NCI-H460 (cell line): ENCODE measurements at places on chromosomes 5 and 9.

- DNase-seq = no peak
These were observed 376 bp downstream of the ANKRD18B start for GRCh38 chr9:33524306-33524947.

GRCh38 chr5:28880936-28881335 is 1842.5 kb upstream of the CDH9 start:
- no peak for DNase-seq

DNA sequence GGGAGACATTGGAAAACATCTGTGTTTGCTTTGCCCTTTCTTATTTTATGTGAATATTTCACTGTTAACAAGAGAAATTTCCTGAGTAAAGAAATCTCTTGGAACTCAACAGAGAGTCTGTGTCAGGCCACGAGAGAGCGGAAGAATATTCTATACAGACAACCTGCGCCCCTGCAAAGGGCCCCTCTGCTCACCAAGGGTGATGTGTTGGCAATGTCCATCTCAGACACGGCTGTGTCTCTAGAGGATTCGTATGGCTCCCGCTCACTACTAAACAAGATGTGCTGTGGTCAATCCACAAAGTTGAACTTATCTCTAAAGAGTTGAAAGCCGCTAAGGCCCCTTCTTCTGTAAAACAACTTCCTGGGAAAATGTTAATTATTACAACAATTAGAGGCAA is 241.0 kb upstream of the IRX1 start:
- no peak for DNase-seq

- DNase-seq = no peak
These were observed 4.1 kb downstream of the DNAJB5 start for GRCh38 chr9:34993502-34994259.

- no peak for DNase-seq
These were observed 160.7 kb downstream of the TMEM38B start for GRCh38 chr9:105854783-105855724.

GRCh38 chr5:20555034-20555433 is 567.0 kb upstream of the CDH18 start:
- no peak for DNase-seq

DNA sequence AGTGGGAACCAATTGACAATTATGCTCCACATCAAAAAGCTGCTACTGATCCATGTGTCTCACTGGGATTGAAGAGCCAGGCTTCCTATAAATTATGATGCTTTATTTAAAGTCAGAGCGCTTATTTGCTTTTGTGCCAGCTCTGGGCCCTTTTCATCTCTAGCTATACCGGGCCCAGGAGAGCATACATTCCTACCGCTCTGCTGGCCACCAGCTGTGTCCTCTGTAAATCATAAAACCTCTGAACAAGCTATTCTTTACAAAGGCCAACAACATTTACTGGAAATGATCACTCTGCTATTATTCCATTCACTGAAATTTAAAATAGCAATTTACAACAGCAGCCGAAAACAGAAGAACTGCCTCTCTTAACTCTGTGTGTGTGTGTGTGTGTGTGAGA is 86.6 kb downstream of the ZNF608 start:
- no peak for DNase-seq

DNA sequence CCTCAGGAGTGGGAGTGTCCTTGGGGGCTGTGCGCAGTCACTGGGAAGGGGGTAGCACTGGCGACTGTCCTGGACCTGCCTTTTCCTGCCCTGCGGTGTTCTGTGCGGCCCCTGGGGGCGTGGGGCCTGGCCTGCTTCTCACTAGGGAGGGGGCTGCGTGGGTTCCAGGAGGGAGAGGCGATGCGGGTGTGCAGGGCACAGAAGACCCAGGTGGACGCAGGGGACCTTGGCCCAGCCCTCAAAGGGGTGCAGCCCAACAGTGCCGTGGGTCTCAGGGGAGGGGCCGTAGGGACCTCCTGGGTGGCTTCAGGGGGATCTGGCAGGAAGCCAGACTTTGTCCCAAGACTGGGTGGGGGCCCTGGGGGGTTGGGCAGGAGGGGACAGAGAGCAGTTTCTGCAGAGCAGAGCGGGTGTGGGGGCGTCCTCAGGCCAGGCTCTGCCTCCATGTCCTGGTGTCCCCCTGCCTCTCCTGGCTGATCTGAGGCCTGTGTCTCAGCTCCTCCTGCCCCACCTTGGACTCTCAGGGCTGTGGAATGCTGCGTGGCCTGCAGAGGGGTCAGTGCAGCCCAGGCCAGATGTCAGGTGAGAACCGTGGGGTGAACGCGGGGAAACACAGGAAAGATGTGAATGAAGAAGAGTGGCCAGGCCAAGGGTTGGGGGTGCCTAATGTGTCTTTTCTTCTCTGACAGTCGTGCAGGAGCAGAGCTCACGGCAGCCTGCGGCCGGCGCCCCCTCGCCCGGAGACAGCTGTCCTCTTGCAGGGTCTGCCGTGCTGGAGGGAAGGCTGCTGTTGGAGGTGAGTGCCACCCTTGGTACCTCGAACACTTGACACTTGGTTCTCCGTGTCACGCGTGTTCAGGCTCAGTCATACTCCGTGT is 54.6 kb downstream of the AHRR start:
- no peak for DNase-seq

- no peak for DNase-seq
These were observed 10.3 kb upstream of the AK1 start for GRCh38 chr9:127887792-127888191.

DNA sequence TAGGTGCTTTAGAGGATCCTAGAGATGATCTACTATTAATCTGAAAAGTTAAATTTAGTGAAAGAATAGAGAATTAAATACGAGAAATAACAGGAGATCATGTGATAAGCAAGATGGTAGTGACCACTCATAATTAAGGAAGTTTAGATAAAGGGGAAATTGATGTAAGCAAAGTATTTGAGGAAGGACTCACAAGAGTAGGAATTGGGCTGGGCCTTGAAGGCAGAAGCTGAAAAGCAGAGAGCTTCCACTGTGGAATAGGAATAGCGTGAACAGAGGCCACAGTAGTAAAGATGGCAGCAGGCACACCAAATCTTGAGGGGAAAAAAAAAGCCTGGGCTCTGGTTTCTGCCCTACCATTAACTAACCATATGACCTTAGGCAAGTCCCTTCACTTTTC is 38.0 kb downstream of the KIF24 start:
- no peak for DNase-seq

GRCh38 chr5:44160369-44160768 is 228.9 kb downstream of the FGF10 start:
- DNase-seq = no peak

- no peak for DNase-seq
These were observed 247.1 kb upstream of the CCNG1 start for GRCh38 chr5:163190283-163190682.

DNA sequence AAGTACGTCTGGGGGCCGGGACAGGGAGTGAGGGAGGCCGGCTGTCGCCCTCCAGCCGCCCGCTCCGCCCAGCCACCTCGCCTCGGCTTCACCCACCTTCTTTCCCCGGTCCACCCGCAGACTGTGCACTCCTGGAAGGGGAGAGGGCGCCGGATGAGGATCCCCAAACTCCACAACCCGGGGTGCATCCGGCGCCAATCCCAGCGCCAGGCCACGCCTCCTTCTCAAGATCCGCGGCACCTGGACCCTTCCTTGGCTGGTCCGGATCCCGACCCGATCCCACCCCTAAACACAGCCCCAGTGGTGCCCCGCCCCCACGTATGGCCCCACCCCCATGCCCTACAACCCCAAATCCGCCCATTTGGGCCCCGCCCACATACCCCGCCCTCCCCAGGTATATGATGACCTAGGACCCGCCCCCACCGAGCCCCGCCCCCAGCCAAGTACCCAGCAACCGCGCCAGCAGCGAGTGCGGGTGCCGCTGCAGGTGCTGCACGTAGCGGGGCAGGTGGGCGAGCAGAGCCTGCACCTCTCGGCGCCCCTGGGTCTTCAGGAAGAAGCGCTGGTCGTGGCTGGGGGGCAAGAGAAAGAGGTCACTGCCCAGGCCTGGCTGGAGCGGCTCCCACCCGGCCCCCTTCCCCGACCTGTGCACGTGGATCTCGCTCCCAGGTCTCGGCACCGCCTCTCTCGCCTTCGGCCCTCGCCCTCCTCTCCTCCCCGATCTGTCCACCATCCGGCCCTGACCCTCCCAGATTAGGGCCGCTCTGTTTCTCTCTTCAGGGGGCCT is 3.2 kb downstream of the PIP5KL1 start:
- no peak for DNase-seq

DNA sequence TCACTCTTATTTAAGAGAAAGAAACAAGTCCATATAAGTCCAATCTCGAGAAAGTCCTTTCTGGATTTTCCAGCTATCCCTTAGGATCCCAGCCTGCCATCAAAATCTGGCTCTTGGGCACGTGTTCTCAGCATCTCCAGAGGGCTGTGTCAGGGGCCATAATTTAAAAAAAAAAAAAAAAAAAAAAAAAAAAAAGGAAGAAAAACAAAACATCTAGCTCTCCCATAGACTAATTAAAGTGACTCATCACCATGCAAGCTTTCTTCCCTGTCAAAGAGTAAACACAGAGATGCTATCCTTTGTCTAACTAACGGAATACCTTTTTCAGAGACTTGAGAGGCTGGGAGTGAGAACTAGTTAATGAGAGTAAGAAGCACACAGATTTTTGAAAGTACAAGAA is 44.9 kb upstream of the MYO10 start:
- DNase-seq = no peak
